Stimulated activated CD8-positive, alpha-beta memory T cell treated with anti-CD3 and anti-CD28 coated beads, Interleukin-4, amount 100 ng/mL, for 4 hours (primary cell): ENCODE measurements at places on chromosomes 2 and 18.
A peak's percentile ranks its signal among the peaks of the same experiment; 100 is the strongest.

- DNase-seq = no peak
Observed at GRCh38 chr18:54736981-54737380, 91.3 kb upstream of the RAB27B start.

- DNase-seq = no peak
Observed at GRCh38 chr2:220341014-220341413, 713.6 kb downstream of the SLC4A3 start.

GRCh38 chr2:18791172-18791797 is 201.9 kb upstream of the NT5C1B start:
- no peak for DNase-seq

DNA sequence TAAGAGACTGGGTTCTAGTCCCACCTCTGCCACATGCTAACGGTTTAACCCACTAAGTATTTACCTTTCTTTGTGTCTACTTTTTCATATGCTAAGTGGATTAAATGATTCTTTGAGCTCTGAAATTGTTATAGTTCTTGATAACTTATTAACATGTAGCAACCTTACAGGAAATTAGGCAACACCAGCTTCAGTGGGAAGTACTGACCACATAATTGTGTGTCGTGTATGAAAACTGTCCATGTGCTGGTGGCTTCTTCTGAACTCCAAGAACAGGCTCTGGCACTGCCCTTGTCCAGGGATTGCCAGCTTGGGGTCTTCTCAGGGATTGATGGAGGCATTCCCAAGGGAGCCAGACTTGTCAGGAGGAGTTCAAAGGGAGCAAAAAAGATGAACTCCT is 427.7 kb downstream of the TGIF1 start:
- no peak for DNase-seq

GRCh38 chr2:168192839-168193616 is 54.4 kb downstream of the STK39 start:
- DNase-seq = peak; percentile 4

DNA sequence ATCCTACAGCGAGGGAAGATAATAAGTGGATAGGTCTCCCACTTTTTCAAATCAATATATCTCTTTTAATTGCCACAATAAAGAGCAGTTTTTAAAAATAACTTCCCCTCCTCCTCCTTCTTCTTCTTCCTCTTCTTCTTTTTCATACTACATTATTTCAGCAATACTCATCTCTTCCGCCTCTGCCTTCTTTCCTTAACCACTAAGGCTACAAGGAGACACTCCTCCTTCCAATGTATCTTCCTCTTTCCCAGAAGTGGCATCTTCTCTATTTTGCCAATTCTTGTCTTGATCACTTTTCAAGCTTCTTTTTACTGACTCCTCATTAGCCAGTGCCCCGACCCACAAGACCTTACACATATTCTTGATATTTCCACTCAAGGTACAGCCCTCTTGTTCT is 546.6 kb upstream of the CHAC2 start:
- no peak for DNase-seq

GRCh38 chr2:37829616-37830395 is 95.3 kb upstream of the RMDN2 start:
- DNase-seq = no peak

DNA sequence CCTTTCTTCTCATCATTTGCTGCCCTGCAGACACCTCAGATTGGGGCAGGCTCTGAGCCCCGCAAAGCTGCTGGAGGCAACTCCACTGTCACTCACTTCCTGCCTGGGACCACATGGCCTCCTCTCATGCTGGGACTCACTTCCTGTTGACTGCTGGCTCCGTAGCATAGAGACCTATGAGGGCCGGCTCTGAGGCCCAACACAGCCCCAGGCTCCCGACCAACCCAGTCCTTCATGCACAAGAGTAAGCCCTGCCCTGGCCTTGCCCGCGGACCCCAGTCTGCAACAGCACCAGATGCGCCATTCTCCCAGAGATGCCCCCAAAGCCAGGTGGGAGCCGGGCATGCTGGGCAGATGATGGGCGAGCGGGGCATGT is 55.7 kb downstream of the DNMT3A start:
- peak; percentile 38 for DNase-seq

DNA sequence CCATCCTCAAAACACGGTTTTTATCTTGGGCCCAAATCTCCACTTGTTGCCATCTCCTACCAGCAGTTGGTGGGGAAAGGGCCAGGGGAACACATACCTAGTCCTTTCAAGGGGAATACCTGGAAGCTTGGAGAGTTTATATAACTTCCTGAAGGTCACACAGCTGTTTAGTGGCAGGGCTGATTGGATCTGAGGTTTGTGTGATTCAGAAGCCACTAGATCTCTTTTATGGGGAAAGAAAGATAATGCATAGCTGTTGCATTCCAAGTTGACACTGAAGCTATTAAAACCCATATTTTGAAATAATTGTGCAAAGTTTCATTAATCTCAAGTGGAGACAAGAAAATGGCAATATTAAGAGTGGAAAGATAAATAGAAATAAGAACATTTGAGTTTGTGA is 134.2 kb downstream of the PLCL1 start:
- no peak for DNase-seq

- no peak for DNase-seq
Observed at GRCh38 chr2:3248754-3249475, 128.7 kb downstream of the EIPR1 start.

- no peak for DNase-seq
Observed at GRCh38 chr18:43978174-43978573, 700.9 kb upstream of the SYT4 start.

GRCh38 chr2:230944757-230945372 is 19.8 kb upstream of the GPR55 start:
- DNase-seq = no peak

DNA sequence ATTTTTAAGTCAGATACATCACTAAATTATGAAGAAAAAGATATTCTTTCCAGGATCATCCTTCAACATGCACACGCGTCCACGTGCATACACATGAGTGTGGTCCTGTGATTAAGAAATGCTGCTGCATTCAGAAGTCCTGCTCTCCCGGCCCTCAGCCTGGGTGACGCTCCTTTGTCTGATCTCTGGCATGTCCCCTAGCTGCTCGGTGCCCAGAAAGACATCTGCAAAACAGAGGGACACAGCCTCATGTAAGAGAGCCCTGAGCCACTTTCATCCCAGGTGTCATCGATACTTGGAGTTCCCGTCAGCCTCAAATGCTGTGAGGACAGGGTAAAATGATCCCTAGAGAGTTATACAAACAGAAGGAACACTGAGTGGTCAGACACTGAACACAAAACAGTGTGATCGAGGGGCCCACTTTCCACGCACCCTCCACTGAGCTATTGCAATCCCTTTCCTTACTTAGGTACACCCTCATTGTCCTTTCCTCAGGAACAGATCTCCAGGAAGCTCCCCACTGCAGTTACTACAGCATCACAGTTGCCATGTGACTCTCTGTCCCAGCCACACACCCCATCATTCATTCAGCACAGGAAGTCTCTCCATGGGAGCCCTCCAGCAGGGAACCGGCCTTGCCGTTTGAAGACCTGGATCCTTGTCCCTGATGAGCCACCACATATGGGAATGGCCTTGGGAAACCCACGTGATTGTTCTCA is 32.1 kb downstream of the CRACDL start:
- DNase-seq = no peak

- DNase-seq = no peak
Observed at GRCh38 chr18:12253027-12253426, 1.1 kb upstream of the CIDEA start.

- DNase-seq = no peak
Observed at GRCh38 chr2:212595036-212595654, 56.5 kb upstream of the ERBB4 start.

DNA sequence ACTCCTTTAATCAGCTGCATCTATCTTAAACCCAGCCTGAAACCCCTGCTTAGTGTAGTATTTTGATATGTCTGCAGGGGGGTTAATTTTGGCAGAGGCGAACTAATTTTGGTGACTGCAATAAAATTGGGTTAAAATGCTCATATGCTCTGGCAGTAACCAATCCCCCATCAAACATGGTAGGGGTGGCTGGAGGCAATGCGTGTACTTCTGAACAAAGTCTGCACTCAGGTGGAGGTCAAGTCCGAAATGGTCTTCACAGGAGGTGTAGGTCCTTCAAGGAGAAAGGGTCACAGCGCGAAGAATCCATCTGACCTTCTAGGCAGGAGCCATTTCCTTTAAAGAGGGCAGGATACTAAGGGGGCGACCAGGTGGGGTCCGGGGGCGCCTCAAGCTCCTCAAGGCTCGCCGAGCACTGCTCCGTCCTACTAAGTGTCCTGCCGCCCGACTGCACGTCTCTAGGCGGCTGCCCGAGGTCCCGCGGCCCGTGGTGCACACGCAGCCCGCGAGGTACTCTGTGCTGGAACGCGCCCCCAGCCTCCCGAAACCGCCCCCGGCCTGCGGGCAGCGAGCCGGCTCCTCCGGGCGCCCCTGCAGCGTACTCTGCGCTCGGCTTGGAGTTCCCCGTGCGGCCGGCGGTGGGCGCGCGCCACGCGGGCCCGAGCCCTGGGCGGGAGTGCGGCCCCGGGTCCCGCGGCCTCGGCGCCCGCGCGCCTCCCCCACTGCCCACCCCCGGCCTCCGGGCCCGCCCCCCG is 1.7 kb upstream of the LDLRAD4 start:
- peak; percentile 9 for DNase-seq

DNA sequence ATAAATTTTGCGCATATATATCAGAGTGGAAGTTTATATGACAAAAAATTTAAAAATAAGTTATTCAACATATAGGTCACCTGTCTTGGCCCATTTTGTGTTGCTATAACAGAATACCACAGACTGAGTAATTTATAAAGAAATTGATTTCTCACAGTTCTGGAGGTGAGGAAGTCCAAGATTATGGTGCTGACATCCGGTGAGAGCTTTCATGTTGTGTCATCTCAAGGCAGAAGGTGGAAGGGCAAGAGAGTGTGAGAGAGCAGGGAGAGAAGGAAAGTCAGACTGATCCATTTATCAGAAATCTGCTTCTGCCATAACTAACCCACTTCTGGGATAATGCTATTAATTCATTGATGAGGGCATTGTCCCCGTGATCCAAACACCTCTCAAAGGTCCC is 9.0 kb upstream of the FEZ2 start:
- no peak for DNase-seq

DNA sequence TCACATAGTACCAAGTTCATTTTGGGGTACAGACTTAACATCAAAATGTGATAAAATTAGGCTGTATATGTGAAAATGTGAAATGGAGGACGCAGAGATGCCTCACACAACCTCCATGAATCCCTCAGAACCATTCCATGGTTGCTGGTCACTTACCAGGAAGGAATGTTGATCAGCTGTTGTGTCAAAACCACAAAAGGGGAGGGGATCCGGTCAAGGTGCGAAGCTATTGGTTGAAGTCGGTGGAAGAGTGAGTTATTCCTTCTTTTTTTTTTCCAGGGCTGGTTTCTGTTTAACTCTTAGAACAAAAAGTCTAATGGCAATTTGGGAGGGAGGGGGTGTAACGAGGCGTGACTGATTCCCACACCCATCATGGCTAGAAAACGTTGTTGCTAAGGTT is 32.3 kb upstream of the REG3A start:
- DNase-seq = no peak

DNA sequence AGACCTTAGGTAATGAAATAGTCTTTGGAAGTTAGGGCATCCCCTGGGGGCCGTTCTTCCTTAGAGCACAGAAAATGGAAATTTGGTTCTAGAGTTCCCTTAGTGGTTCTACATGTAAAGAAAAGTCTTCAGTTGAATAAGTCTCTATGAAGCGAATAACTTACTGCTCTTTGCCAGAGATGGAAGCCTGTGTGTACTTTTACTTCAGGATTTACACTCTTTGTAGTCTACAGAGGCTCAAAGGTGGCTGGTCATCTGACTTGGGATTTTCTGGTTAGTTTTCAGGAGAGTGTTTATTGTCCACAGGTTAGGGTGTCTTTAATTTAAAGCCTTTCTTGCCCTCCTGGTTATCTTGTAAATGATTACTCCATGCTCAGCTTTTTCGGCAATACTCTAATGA is 210.6 kb downstream of the ZNF521 start:
- no peak for DNase-seq

GRCh38 chr2:99403524-99403923 is 66.3 kb downstream of the EIF5B start:
- DNase-seq = no peak

DNA sequence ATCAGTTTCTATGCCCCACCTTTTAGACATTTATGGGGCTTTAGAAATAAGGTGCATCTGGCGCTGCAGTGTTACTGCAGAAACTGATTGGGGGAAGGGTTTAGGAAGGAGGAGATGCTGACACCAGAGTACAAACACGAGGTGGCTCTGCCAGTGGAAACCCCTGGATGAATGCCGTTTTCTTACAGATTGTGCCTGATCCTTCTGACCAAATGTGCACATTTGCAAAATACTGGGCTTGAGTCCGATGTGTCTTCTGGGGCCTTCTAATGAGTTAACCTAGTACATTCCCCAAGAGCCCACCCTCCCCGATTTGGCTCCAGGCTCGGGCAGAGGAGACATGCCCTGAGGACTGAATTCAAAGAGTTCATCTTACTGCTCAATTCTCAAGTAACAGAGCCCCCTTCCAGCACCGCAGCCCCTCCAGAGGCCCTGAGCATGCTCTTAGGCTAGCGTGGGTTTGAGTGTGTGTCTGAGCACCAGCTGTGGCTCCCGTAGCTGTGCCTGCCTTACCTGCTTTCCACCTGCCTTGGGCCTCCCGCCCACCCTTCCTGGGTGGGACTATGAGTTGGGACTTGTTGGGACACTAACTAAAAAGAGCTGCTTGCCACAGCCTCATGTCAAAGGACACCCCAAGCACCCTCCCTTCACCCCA is 116.7 kb upstream of the COPS8 start:
- DNase-seq = no peak

DNA sequence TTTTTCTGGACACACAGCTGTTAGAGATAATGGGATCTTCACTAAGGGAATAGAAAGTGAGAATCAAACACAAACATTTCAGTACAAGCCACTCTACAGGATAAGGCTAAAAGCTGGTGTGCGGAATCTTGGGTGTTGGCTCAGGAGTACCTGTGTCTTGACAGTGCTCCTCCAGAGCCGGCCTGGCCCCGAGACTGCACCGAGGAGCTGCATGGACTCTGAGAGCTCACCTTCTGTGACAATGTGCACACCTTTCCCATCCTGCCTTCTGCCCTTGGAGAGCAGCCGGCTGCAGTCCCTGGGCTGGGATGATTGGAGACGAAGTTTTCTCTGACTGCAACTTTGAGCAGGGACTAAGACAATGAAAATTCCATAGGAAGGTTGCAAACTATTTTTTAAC is 89.1 kb downstream of the TMEM182 start:
- DNase-seq = no peak

DNA sequence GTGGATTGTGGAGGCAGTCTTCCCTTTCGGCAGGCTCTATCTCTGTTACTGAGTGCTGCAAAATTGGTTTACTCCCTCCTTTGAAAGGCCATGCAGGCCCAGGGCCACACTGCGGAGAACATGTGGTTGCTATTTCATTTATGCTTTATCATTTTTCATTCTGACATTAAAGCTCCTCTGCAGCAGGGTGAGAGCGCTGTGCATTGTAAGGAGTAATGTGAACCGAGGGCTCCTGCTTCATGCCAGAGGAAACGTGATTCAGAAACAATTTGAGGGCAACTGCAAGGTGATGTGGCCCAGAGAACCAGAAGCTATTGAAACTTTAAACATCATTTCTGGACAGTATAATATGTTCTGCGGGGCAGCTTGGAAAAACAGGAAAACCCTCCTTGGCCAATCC is 341.6 kb upstream of the NT5C1B start:
- no peak for DNase-seq

- DNase-seq = no peak
Observed at GRCh38 chr2:104855221-104856085, 1.5 kb downstream of the POU3F3 start.

GRCh38 chr2:158391876-158392275 is 64.7 kb downstream of the CCDC148 start:
- DNase-seq = no peak

GRCh38 chr2:59182249-59182648 is 941.1 kb upstream of the FANCL start:
- no peak for DNase-seq

GRCh38 chr2:104901037-104901881 is 47.3 kb downstream of the POU3F3 start:
- DNase-seq = no peak
